ENCODE measurements at places on chromosomes 7 and 10.

- no peak for DNase-seq
These were observed 27.9 kb upstream of the LOXL4 start for GRCh38 chr10:98295907-98296306.

DNA sequence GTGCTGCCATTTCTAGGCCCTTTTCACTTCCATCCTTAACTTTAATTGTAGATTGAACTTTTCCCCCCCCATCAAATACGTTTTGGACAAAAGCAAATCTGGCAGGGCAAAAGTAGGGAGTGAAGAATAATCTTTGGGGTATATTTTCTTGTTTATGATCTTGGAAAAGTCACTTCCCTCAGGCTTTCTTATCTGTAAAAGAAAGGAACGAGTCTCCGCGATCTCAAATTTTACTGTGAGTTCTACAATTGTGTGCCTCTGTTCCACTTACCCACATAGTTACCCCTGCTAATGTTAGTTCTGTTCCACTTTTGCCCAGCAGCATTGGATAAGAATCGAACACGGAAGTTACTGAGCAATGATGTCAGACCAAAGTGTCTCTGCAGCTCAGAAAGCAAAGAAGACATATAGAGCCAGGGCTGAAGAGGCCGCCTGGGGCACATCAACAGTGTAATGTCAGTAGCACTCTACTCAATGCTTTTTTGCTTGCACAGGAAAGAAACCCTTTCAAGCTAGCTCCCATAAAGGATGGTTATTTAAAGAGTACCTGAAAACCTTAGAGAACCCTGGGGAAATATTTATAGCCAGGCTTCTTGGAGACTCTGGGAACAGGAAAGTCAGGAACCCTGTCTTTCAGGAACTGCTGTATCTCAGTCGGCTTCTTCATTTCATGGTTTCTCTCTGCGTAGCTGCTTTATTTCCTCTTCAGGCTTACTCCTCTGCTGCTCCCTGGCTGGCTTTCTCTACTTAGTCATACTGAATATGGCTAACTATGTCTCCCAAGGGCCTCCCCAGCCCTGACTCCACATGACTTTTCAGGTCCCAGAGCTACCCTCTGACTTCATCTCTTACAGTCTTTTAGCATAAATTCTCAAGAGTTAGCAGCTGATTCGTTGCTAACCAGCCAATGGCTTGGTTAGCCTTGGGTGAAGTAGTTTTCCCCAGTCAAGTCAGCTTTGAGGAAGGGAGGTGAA is 123.7 kb upstream of the FAM3C start:
- no peak for DNase-seq

DNA sequence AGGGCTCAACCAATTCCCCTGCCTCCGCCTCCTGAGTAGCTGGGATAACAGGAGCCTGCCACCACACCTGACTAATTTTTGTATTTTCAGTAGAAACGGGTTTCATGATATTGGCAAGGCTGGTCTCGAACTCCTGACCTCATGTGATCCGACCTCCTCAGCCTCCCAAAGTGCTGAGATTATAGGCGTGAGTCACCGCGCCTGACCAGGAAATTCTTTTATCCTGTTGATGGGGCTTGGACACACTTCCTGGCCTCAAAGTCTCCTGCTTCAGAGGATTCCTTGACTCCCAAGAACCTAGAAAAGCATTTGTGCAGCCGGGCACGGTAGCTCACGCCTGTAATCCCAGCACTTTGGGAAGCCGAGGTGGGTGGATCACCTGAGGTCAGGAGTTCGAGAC is 16.2 kb downstream of the ZNF425 start:
- DNase-seq = no peak

DNA sequence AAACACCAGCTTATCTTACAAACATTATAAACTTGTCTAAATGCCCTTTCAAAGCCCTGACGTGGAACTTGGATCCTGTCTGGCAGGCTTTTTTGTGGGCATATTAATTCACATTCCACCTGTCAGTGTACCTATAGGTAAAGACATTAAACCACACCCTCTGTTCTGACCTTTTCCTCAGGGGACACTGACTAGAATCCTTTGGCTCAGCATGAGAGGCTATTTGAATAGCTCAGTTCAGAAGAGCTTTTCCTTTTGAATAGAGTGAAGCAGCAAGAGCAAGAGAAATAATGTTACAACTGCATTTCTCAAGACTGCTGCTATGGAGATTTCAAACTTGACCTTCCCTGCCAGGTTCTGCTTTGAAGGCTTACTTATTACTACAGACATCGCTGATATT is 76.9 kb downstream of the CYP51A1 start:
- DNase-seq = no peak

GRCh38 chr7:50739744-50740435 is 42.8 kb downstream of the GRB10 start:
- no peak for DNase-seq

- DNase-seq = no peak
These were observed 110.4 kb downstream of the RBM20 start for GRCh38 chr10:110754375-110755105.
